ENCODE measurements at places on chromosomes 2 and 18.

- DNase-seq, result no peak
These were observed 187.1 kb downstream of the FHOD3 start for GRCh38 chr18:36484591-36484990.

- no peak for DNase-seq
These were observed 639 bp downstream of the MRO start for GRCh38 chr18:50819027-50819727.

DNA sequence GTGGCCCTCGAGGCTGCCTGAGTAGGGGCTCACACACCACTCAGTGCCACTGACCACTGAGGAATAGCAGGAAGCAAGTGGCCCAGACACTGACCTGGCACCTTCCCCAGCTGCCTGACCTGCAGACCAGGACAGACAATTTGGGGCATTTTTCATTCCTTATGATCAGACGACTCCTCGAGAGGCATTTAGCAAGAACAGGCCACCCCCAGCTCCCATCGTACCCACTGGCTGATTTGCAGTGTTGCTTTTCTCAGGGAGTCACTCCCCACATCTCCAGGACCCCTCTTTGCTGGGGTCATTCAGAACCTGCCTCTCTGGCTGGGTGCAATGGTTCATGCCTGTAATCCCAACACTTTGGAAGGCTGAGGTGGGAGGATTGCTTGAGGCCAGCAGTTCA lies 185.7 kb downstream of the HAUS1 start:
- no peak for DNase-seq

DNA sequence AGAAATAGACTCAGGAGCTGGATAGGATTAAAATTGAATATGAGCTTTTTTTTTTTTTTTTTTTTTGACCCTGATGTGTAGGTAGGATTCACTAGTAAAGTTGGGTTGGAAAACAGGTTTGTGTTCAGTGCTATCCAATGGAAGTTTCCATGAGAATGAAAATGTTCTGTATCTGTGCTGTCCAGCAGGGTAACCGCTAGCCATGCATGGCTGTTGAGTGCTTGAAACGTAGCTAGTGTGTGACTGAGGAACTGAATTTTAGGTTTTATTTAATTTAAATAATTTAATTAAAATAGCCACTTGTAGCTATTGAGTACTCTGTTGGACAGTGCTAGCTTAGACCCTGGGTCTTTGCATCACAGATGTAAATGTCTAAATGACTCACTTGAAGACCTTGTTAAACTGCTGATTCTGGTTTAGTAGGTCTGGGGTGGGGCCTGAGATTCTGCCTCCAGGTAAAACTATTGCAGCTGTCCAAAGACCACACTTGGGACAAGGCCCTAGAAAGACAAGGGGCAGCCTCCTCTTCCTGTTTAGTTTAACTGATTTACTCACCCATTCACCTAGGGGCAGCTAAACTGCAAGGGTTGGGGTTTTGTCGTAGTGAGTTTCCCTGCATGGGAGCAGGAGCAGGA lies 84.7 kb upstream of the STON1 start:
- no peak for DNase-seq

DNA sequence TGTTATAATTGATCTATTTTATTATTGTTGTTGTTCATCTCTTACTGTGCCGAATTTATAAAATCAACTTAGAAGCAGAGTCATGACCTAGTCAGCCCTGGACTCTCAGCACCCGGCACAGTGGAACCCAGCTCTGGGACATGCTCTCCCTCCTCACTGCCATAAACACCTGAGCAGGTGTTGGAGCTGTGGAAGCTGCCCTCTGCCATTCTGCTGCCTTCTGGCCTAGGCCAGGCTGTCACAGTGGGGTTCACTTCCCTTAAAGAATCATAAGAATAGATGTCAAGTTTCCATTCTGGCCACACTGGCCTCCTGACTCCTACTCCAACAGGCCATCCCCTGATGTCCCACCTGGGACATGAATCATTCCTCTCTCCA lies 192.2 kb downstream of the ZFP36L2 start:
- DNase-seq, result no peak

GRCh38 chr2:67600222-67600871 lies 203.2 kb downstream of the ETAA1 start:
- no peak for DNase-seq

DNA sequence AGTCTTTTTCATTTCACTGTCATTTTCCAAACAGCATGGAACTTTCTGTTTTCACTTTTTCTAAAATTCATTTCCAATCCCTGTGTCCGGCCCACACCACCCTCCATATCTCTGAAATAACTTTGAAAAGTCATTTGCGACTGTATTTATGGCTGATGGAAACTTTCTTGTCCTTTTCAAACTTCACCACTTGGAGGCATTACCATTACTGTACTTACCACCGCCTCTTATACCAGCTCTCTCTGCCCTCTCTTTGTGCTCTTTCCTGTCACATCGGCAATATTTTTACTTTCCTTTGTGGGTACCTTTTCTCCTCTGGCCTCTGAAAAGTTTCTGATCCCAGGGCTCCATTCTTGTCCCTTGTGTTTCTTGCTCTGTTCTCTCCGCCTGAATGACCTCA lies 39.5 kb upstream of the IL1RL1 start:
- no peak for DNase-seq

GRCh38 chr18:76881744-76882143 lies 59.4 kb downstream of the ZNF236 start:
- no peak for DNase-seq

- DNase-seq, result no peak
These were observed 20.1 kb downstream of the DYSF start for GRCh38 chr2:71473346-71474031.
